ENCODE measurements at places on chromosomes 2 and 18. TPM values are rescaled to one million over a fixed set of nuclear protein-coding genes. Genes with fewer than 3 reads are reported as not detected.

- peak overlapping the region; percentile 33 for H3K27ac ChIP-seq
- H3K4me3 ChIP-seq, result no peak overlapping the region
- no peaks in the 10 kb centered on the region for H3K4me1 ChIP-seq
These were observed 78.4 kb downstream of the MAPK4 start for GRCh38 chr18:50638016-50638883.

GRCh38 chr18:67966224-67966623, 449.7 kb upstream of the DSEL start:
- H3K27me3 ChIP-seq, result no peaks in the 10 kb centered on the region
- no peak overlapping the region for H3K4me3 ChIP-seq
- no peaks in the 10 kb centered on the region for H3K4me1 ChIP-seq
- H3K27ac ChIP-seq, result no peak overlapping the region
- H3K36me3 ChIP-seq, result no peaks in the 10 kb centered on the region

STAM2 gene
- 27.3 TPM for total RNA-seq

DNA sequence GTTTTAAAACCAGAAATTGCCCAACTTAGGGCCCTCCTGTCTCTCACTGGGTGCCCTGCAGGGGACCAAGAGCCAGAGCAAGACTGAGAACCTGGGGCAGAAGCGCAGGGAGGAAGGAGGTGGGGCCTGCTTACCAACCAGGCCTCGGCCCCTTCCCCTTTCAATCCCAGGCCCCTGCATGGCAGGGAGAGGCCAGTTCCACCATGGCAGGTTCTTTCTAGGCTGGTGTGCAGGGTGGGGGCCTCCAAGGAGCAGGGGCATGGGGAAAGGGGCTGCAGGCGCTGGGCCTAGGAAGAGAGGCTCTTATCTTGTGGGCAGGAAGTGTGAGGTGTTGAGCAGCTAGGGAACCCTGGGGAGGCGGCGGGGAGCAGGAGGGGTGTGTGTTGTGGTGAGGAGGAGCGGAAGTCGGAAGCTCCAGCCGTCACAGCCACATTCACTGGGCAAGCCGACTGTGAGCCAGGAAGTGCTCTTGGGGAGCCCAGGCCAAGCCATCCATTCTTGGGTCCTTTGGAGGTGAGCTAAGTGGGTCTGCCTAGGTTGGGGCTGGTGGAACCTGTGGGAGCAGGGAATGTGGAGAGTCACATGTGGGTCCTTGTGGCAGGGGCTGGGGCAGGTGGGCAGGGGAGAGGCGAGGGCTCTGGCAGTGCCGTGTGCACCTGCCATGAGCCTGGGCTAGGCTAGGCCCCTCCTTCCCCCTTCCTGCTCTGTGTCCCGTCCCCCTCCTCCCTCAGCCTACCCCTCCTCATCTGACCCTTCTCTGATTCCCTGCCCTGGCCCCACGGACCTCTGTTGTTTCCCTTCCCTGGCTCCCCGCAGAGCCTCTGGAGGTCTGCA, at the start of gene PSD4:
PSD4 (plus strand) TSS at position 430 of the 834 bp plus-strand sequence. CDS start 8,486 bp downstream, outside the sequence.
- no peaks in the 10 kb centered on the region for H3K36me3 ChIP-seq
- H3K27me3 ChIP-seq, result no peaks in the 10 kb centered on the region
- H3K4me3 ChIP-seq, result no peak within 1 kb of the TSS
- H3K4me1 ChIP-seq, result no peaks in the 10 kb centered on the region

DNA sequence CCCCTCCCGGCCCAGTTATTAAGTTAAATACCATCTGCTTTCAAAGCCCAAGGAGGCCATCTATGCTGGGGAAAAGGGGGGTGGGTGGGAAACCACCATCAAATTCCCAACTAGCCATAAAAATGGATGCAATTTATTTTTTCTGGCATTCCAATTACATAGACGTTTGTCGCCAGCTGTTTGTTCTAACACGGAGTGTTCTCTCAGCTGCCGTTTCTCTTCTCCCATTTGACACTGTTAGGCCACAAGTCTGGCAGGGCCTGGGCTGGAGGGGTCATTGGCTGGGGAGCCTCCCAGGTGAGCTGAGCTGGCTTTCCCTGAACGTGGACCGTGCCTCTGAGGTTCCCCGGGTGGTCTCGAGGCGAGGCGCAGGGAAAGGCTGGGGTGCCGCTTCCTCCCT, 16.6 kb downstream of the ATOH8 start:
- H3K4me3 ChIP-seq, result no peak overlapping the region
- H3K27me3 ChIP-seq, result no peaks in the 10 kb centered on the region
- H3K27ac ChIP-seq, result peak overlapping the region; percentile 91
- peaks cover 95% of the 10 kb centered on the region for H3K4me1 ChIP-seq
- H3K36me3 ChIP-seq, result peaks cover 22% of the 10 kb centered on the region
- DNase-seq, result no peak

DNA sequence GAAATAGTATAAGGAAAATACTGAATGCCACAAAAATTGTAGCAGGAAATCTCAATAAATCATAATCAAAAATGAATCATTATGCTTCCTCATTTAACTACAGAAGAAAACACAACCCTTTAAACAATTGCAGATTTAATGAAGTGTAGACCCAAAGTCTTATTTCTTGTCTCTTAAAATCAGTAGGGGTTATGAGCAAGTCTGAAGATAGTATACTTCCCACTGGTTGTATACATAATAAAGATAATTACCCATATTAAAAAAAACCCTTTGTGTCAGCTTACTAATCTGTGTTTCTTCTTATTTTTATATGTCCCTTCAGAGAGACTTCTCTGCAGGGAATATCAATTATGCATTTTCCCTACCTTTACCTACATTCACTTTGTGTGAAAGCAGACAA, 504.7 kb downstream of the ERBB4 start:
- H3K27me3 ChIP-seq, result no peaks in the 10 kb centered on the region
- no peak overlapping the region for H3K4me3 ChIP-seq
- H3K4me1 ChIP-seq, result no peaks in the 10 kb centered on the region
- no peaks in the 10 kb centered on the region for H3K36me3 ChIP-seq
- no peak for DNase-seq
- no peak overlapping the region for H3K27ac ChIP-seq

GRCh38 chr2:63544017-63544627, 44.2 kb downstream of the WDPCP start:
- no peak for DNase-seq
- H3K27ac ChIP-seq, result no peak overlapping the region
- no peaks in the 10 kb centered on the region for H3K4me1 ChIP-seq
- no peaks in the 10 kb centered on the region for H3K27me3 ChIP-seq
- no peak overlapping the region for H3K4me3 ChIP-seq
- H3K36me3 ChIP-seq, result no peaks in the 10 kb centered on the region

NDUFS1 gene
- 388 TPM for total RNA-seq

DNA sequence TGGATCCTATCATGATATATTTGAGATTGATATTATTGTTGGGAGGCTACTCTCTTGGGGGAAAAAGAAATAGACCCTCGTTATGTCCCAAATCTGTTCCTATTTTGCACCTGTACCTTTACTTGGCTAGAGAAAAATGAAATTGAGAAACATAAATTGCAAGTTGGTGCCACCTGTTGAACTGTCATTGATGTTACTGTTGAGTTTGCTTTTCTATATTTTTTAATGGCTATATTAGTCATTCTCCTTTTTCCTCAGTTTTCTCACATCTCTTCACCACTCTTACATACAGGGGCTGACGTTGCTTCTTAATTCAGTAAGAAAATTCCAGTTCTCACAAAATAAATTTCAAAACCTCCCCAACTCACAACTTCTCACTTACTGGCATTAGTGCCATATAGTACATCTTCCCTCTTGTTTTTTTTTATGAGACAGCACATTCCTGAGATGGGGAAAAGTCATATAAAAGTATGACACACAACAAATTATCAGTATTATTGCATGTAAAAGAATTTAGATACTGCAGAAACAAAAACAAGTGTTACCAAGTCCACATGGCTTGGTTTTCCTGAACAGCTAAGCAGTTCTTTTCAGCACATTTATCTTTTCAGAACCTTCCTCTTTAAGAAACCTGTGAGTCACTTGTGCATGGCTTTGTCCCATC, 348.3 kb upstream of the DSEL start:
- H3K27ac ChIP-seq, result no peak overlapping the region
- H3K36me3 ChIP-seq, result no peaks in the 10 kb centered on the region
- H3K27me3 ChIP-seq, result no peaks in the 10 kb centered on the region
- no peak overlapping the region for H3K4me3 ChIP-seq
- DNase-seq, result no peak

DNA sequence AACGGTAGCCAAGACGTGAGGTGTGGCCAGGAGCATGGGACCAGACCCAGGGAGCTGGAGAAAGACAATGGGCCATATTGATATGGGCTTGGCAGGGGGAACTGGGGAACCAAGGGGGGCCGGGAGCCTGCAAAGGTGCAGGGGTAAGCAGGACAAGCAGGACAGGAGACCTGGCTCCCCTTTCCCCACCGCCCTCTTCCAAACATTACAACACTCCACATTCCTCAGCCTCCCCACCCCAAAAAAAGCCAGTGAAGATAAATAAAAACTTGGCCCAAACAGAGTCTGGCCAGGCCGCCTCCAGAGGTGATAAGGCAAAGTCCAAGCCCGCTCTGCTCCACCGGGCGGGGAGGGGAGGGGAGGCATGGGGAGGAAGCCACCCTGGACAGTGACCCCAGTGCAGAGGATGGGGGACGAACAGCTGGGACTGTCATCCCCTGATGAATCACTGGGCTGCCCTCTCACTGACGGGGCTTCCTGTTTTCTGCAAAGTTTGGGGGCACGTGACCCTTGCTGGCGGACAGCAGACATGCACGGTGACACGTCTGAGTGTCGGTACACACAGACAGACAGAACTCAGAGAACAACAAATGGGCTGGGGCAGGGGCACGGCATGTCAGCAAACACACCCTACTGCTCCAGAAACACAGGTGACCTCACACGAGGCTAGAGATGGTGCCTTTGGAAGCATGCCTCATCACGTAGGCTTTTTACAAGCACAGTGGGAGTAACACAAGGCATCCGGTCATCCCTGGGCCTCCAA, 100.2 kb downstream of the TNS1 start:
- peak overlapping the region; percentile 99 for H3K27ac ChIP-seq
- peak; percentile 99 for DNase-seq
- no peaks in the 10 kb centered on the region for H3K4me1 ChIP-seq
- peaks cover 65% of the 10 kb centered on the region for H3K36me3 ChIP-seq

DNA sequence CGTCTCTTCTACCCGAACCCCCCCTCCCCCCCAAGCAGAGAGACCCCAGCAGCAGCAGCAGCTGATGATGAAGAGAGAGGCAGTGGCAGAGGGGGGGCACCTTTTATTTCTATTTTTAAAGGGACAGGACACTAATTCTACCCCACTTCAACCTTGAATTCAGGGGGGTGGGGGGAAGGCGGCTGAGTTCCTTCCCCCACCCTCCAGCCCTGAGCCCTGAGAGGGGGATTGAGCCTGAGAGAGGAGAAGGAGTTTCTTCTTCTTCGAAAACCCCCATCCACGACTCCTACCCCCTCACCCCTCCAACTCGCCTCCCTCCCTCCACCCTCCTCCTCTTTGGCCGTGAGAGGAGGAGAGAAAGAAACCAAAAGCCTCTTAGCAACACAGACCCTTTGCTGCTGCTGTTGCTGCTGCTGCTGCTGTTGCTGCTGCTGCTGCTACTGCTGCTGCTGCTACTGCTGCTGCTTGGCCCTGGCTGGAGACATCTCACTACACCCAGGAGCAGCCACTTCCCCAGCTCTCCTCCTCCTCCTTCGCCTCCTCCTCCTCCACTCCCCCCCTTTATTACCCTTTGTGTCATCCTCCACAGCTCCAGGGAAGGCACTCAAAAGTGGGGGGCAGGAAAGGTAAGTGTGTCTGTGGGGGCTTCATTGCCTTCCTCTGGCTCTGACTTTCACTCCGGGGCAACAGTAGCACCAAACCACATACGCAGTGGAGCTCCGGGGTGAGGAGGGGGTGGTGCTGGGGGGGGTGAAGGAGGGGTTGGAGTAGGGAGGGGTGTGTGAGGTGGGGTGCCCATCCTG, at the start of gene MBD5:
MBD5 (plus strand) TSS at position 33 of the 803 bp plus-strand sequence.
- no peaks in the 10 kb centered on the region for H3K36me3 ChIP-seq
- no peaks in the 10 kb centered on the region for H3K4me1 ChIP-seq
- peak within 1 kb of the TSS; percentile 94 for H3K27ac ChIP-seq
- no peak for DNase-seq
- no peaks in the 10 kb centered on the region for H3K27me3 ChIP-seq

DNA sequence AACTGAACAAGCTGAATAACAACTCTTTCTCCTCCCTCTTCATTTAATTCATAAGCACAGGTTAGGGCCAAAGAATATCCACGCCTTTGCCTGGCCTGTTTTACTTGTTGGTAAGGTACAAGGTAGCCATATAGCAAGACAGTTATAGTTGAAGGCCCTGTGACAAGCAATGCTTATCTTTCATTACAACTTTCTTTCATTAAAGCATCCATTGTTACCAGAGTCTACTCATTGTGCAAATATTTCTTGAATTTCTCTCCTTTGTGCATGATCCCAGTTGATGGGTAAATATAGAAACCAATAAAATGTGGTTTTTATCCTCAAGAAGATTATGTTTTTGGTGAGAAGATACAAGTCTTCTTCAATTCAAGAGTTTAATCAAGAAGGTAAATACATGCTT, 140.2 kb downstream of the UBE2E3 start:
- no peak overlapping the region for H3K27ac ChIP-seq
- no peak overlapping the region for H3K4me3 ChIP-seq
- no peak for DNase-seq
- no peaks in the 10 kb centered on the region for H3K4me1 ChIP-seq

DNA sequence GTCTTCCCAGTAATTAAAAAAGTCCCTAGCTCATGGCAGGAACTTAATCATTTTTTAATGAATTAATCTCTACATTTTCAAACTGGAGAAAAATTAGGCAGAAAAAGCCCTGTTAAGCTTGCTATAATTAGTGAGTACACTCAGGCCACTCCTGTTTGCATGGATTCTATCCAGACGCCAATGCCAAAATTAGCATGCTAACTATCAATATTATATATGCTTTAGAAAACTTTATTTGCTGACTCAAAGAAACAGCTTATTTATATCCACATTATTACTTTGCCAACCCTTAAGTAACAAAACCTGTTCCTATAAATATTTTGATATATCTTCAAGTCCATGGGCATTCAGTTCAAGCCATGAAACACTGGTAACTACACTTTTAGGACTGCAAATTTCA, 90.9 kb downstream of the SMC6 start:
- H3K4me1 ChIP-seq, result no peaks in the 10 kb centered on the region
- DNase-seq, result no peak
- H3K4me3 ChIP-seq, result no peak overlapping the region

ACTG2 gene
- total RNA-seq, result 3.7 TPM

GRCh38 chr18:12744103-12744502, 41.3 kb downstream of the PSMG2 start:
- H3K27ac ChIP-seq, result no peak overlapping the region
- H3K4me1 ChIP-seq, result no peaks in the 10 kb centered on the region
- H3K27me3 ChIP-seq, result no peaks in the 10 kb centered on the region
- H3K36me3 ChIP-seq, result no peaks in the 10 kb centered on the region
- DNase-seq, result no peak

- no peak overlapping the region for H3K4me3 ChIP-seq
- no peaks in the 10 kb centered on the region for H3K27me3 ChIP-seq
- no peak for DNase-seq
- H3K4me1 ChIP-seq, result peaks cover 67% of the 10 kb centered on the region
These were observed 87.0 kb downstream of the ALPK2 start for GRCh38 chr18:58541789-58542425.

RGPD4 gene
- total RNA-seq, result not detected

GRCh38 chr2:67135208-67135607, 261.9 kb upstream of the ETAA1 start:
- H3K27me3 ChIP-seq, result no peaks in the 10 kb centered on the region
- no peak overlapping the region for H3K27ac ChIP-seq
- no peak for DNase-seq
- H3K36me3 ChIP-seq, result no peaks in the 10 kb centered on the region
- no peak overlapping the region for H3K4me3 ChIP-seq

- H3K4me3 ChIP-seq, result no peak overlapping the region
- H3K27ac ChIP-seq, result no peak overlapping the region
- no peaks in the 10 kb centered on the region for H3K36me3 ChIP-seq
- no peak for DNase-seq
- no peaks in the 10 kb centered on the region for H3K27me3 ChIP-seq
- H3K4me1 ChIP-seq, result peaks cover 23% of the 10 kb centered on the region
These were observed 43.7 kb downstream of the TWIST2 start for GRCh38 chr2:238891457-238892203.

AFF3 gene
- total RNA-seq, result 10.8 TPM
